ENCODE measurements at places on chromosomes 1 and 21.

DNA sequence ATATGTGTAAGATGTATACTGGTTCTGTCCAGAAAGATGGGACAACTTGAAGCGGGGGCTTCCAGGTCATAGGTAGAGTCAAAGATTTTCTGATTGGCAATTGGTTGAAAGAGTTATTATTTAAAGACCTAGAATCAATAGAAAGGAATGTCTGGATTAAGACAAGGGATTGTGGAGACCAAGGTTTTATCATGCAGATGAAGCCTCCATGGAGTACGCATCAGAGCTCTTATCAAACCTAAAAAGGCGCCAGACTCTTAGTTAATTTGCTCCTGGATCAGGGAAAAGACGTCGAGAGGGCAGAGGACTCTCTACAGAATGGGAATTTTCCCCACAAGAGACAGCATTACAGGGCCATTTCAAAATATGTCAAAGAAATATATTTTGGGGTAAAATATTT is 23.7 kb upstream of the ETV3 start:
- DNase-seq: no peak

GRCh38 chr1:233448109-233448689 is 120.7 kb downstream of the MAP3K21 start:
- DNase-seq: no peak

DNA sequence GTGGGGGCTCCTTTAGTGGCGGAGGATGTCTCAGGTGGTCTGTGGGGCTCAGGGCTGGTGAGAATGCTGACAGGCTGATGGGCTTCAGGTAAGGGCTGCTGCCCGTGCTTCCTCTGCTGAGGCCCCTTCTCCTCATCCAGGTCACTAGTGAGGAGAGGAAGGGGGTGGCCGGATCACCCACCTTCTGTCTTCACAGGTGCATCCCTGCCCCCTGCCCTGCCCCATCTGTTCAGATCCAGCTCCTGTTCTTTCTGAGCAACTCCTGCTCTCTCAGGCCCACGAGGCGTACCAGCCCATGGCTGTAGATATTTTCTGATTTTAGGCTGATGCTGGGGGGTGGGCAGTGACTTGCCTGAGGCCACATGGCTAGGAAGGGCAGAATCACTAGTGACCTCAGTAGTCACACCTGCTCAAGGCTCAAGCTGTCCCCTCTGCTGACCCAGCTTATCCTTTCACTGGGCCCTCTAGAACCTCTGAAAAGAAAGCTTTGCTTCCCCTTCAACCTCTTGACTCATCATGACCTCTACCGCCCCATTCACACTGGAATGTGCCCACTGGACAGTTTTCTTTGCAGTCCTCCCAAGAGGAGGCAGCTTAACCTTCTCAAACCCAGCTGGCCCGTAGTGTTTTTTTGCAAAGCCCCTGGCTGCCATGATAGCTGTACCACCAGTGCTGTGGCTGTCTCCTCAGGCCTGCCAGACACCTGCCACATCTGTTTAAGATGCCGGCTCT is 14.8 kb downstream of the DCST2 start:
- no peak for DNase-seq

- no peak for DNase-seq
These were observed 9.3 kb downstream of the SSU72 start for GRCh38 chr1:1565340-1565739.
